SK-N-SH (cell line): ENCODE measurements at places on chromosomes 3 and 15. TPM values are rescaled to one million over a fixed set of nuclear protein-coding genes. Genes with fewer than 3 reads are reported as not detected.

TAGLN3 gene
- polyA plus RNA-seq = 19.6 and 24.2 TPM in 2 replicates

SPINK8 gene
- not detected in 2 replicates for polyA plus RNA-seq

GRCh38 chr3:140552898-140553297 lies 125.0 kb upstream of the TRIM42 start:
- no peak for DNase-seq

NR2E3 gene
- 0.16 and 0.18 TPM in 2 replicates for polyA plus RNA-seq

GPR62 gene
- polyA plus RNA-seq = 0.02 and 0.10 TPM in 2 replicates

UBL7 gene
- polyA plus RNA-seq = 81.1 and 89.7 TPM in 2 replicates

SLC22A14 gene
- 0.10 and 0.16 TPM in 2 replicates for polyA plus RNA-seq

ZIC1 gene
- polyA plus RNA-seq = 11.3 and 16.7 TPM in 2 replicates

- DNase-seq = no peak
These were observed 664 bp upstream of the LARP6 start for GRCh38 chr15:70854666-70854976.

OR5H15 gene
- not detected in 2 replicates for polyA plus RNA-seq

LYZL4 gene
- polyA plus RNA-seq = not detected in 2 replicates

DNA sequence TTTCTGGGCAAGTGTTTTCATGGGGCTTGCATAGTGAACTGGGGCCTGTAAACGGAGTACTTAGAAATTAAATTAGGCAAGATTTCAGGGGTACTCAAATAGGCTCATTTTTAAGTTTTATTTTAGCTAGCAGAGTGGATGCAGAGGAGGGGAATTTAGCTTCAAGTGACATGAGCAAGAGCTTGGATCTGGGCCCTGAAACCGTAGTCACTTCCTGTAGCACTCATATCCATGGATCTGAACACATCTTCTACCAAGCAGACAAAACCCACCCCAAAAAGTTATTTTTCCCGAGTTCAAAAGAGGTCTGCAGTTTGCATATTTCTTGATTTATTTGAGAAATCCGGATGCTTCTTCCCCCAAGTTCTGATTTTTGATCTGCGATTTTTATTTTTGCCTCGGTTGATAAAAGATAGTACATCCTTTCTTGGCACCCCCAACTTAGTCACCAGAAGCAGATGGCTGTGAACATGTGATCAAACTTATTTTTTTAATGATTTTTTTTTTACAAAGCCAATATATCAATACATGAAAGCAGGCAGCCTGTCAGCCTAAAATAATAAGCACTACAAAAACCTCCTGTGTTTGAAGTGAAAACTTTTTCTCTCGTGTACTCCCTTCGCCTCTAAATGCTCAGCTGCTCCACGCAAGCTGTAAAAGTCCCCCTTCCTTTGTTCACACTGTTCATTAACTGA lies 36.6 kb upstream of the STT3B start:
- DNase-seq = no peak

- DNase-seq = no peak
These were observed 49.3 kb upstream of the TRPM1 start for GRCh38 chr15:31150732-31151231.

DNA sequence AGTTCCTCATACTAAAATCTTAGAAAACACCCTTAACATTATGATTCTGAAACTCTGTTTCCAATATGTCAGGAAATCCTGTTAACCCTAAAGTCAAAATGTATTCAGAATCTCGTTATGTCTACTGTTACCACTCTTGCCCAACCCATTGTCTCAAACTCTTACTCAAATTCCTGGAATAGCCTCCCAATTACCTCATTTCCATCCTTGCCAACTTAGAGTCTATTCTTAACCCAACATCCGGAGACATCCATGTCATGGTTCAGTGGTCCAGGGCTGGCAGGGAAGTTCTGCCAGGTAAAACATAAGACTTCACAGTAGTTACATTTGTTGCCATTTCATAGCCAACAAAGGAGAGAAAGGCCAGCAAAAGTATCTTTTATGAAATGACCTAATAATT lies 593.9 kb downstream of the PYDC2 start:
- DNase-seq = no peak

- peak; percentile 81 for DNase-seq
These were observed at the start of gene RYR3 for GRCh38 chr15:33310481-33311311. Gene RYR3, plus strand, starts transcription at chr15:33310967. Its CDS starts 79 bp downstream, at chr15:33311046.

DNA sequence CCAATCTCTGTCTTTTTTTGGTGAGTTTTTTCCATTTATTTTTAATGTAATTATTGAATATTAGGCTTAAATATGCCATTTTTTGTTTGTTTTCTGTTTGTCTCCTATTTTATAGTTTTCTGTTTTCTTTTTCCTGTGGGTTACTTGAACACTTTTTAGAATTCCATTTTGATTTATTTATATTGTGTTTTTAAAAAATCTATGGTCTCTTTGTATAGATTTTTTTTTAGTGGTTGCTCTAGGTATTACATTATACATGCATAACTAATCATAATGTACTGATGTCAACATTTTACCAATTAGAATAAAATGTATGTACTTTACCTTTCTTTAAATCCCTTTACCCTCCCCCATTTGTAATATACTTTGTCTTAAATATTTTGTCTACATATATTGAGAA lies 56.2 kb downstream of the RASA2 start:
- no peak for DNase-seq
